HuH-7 (cell line): ENCODE measurements at places on chromosomes 13 and 19.

GRCh38 chr13:30673669-30674521, 56.2 kb downstream of the USPL1 start:
- DNase-seq: peak; percentile 82

DNA sequence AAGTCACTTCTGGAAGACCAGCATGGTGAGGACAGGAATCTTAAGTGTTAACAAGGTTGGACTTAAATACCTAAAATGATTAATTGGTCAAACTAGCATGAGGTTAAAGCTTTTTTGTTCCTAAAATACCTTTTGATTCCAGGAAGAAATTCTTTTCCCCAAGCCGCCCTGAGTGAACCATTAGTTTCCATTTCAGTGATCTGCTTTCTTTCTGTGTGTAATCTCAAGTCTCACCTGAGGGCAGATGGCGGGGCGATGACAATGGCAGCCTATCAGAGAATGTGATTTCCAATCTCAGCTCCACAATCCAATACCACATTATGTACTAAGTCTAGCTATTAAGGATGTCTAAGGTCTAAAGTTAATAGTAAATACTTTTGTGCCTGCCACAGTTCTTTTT, 390.9 kb upstream of the SGCG start:
- no peak for DNase-seq

DNA sequence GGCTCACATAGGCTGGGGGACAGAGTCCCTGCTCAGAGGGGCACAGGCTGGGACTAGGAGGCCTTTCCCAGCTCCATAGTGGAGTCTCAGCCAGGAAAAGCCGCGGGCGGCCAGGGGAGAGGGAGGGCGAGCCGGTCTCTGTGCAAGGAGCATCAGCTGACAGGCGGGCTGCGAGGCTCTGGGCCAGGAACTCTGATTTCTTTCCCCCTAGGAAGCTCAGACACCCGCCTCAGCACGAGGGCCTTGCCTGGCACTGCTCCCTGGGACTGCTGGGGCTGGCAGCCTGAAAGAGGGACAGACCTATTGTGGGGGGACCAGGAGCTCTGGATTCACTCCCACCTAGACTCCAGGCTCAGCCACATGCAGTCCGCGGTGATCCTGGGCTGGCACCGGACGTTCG, 2.2 kb upstream of the PLK5 start:
- no peak for DNase-seq

GRCh38 chr19:45128146-45128545, 32.6 kb downstream of the NKPD1 start:
- no peak for DNase-seq

DNA sequence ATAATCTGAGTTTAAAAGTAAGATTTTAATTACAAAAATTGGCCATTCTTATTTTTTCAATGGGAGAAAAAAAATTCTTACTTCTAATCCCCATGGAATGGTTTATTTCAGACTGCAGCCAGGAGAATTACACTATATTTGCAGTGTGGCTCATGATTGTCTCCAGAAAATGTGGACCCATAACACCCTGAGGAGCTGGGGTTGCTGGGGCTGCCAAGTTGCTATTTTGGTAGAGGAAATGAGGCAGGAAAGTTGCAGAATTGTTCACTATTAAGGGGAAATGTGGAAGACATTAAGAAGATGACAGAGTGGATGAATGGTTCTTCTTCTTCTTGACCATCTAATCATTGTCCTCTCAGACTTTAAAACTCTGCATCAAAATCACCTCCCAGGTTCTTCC, 4.6 kb upstream of the SCEL start:
- no peak for DNase-seq

DNA sequence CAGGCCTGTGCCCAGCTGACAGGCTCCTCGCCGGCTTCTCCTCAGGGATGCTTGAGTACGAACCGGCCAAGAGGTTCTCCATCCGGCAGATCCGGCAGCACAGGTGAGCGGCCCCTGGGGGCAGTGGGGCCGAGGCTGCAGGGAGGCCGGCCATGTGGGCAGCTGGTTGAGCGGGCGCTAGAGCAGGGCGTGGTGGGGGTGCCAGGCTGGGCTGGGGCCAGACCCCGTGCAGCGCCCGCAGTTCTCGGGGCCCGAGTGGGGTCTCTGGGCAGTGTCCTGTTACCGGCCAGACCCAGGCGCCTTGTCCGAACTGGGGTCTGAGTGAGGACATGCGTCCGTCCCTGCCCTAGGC, 15.9 kb downstream of the CBARP start:
- no peak for DNase-seq
